ENCODE measurements at places on chromosomes 5 and 9.

DNA sequence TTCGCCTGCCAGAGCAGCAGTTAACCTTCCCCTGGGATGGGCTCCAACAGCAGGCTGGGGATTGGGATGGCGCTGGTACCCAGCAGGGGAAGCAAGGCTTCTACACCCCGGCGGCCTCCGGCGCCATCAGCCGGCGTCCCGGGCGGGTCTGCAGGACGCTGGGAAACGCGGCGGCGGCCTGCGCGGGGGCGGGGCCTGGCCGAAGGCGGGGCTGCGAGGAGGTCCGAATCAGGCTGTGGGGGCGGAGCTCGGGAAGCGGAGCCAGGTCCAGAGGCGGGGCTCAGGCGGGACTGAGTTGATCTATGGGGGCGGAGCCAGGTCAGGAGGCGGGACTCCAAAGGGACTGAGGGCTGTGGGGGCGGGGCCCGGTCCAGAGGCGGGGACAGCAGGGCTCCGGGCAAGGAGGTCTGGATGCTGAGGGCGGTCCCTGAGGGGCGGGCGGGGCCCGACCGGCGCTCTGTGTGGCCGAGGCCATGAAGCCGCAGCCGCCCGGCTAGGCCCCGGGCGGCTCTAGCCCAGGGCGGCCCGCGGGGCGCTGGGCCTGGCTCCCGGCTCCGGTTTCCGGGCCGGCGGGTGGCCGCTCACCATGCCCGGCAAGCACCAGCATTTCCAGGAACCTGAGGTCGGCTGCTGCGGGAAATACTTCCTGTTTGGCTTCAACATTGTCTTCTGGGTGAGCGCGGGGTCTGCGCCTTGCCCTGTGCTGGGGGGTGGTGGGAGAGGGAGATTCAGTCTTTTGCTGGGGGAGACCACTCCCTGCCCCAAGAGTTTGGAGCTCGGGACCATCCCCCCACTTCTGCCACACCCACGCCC, at the start of gene TSPAN17:
TSPAN17 (plus strand) TSS at position 455 of the 813 bp plus-strand sequence; CDS start at position 587, 132 bp downstream.
- peak; percentile 92 for DNase-seq

DNA sequence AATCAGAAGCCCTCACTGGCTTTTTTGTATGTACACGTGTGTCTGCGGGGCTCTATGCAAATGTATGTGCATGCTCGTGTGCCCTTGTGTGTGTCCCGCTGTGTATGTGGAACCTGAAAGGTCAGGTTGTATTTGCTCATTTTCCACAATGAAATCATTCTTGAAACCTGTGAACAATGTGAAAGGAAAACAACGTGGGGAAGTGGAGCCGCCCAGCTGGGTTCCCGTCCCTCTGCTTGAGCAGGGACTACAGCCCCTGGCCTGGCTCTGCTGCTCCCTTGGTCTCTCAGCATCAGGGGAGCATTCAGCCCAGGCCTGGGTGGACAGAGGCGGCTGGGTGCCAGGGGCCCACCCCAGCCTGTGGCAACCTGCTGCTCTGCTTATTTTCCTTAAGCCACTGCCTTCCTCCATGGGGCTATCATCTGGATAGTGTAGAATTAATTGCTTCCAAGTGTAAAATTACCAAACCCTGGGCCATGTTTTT, 3.0 kb downstream of the ECSCR start:
- no peak for DNase-seq

DNA sequence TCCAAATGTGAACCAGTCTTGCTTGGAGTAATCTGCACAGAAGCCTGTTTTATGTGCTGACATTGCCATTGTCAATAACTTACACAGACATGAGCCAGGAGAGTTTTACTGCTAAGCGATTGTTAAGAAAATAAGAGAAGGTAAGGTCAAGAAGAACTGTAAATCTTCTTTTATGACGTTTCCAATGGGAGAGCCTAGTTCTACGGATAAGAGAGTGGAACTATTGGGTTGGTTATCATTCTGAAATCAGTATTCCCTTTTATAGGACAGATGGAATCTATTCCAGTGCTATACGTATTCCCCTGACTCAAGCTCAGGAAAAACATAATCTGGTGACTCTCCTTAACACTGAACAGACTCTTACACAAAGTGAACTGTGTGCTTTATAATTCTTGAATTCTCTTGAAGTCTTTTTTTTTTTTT, 137.9 kb upstream of the OTULINL start:
- no peak for DNase-seq

- no peak for DNase-seq
These were observed 81.8 kb upstream of the NEURL1B start for GRCh38 chr5:172559004-172559932.

GRCh38 chr5:1312993-1313833, 18.3 kb upstream of the TERT start:
- DNase-seq = peak; percentile 54

DNA sequence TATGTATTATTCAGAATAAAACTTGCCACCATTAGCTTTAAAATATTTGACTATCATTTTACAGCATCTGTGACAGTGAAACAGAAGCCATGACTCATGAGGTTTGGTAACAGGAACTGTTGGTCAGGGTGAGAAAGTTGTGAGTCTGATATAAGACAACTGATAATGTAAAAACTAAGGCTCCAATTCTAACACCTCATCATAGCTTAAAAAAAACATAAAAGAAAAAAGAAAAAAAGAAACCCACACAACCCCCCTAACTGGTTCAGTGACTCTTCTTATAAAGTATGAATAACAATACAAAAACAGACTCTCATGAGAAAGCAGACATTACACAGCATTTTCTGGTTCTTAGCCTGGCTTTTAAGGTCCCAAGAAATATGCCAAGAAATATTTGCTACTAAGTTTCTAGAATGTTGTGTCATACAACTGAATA, 85.8 kb downstream of the MRPS27 start:
- no peak for DNase-seq

- no peak for DNase-seq
These were observed 190.2 kb upstream of the SNX2 start for GRCh38 chr5:122584411-122585300.

DNA sequence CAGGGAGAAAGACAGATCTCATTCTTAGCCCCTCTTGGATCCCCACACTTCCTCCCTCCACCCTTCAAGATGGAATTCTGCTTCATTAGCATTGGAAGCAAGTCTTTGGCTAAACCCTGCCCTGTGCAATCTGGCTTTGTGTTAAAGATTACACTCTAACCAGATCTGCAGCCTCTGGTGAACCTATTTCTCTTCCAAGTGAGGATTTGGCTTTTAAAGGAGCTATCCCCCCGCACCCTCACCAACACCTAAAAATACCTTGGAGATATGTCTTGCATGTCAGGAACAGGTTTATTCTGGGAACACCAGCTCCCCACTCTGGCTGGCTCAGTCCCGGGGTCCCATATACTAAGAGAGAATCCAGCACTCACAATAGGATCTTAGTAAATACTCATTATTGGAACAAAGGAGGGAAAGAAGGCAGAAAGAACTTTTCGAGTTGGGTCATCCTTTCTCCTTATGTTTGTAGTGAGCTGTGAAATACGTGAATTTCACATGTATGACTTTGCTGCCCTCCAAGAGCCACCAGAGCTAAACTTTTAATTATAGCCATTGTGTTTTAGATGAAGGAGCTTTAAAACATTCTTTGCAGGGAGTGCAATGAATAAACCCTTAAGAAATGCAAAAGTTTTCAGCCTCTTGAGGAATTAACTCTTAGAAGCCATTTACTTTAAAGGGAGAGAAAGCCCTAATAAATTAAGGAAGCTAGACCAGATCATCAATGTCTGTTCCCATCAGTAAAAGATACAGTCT, 53.7 kb upstream of the HRH2 start:
- no peak for DNase-seq
